ENCODE measurements at places on chromosomes 7 and 10.

DNA sequence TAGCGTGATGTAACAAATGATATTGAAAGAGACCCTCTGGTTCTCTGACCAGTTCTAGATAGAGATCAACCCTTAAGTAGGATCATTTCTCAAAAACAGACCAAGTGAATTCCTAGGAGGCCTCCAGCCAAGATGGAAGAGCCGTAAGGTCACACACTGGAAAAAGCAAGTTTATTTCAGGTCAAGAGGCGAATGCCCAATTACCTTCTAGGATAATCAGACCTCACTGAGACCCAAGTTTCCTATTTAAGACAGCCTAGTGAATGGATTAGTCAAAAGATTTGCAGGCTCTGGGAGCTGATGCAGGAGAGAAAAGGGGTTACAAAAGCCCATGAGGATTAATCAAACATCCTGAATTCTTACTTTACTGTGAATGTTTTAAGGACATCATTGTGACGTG is 486.1 kb upstream of the NRP1 start:
- DNase-seq = no peak

- DNase-seq = no peak
Observed at GRCh38 chr10:124028700-124029480, 64.5 kb downstream of the CHST15 start.

GRCh38 chr10:34311679-34312078 is 503.4 kb downstream of the PARD3 start:
- DNase-seq = no peak

- DNase-seq = no peak
Observed at GRCh38 chr7:143499743-143500348, 22.2 kb downstream of the TAS2R41 start.

DNA sequence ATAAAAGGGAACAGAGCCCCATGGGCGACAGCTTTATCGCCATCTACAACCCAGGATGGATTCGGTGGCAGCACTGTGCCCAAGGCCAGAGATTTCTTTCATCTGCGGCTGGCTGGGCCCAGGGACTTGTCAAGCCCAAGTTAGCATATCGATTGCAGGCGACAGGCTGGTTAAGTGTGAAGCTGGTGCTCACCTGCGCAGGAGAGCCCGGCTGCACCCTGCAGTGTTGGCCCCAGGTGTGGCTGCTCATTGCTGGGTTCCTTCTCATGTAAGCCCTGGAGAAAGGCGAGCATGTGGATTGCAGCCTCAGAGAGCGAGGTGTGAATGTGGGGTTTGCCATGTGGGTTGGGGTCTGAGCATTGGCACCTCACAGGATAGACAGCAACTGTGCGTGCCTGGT is 40.6 kb upstream of the LRRC4 start:
- DNase-seq = no peak

- no peak for DNase-seq
Observed at GRCh38 chr10:921471-922414, 9.8 kb downstream of the LARP4B start.

GRCh38 chr7:132112657-132113056 is 463.6 kb downstream of the PLXNA4 start:
- no peak for DNase-seq

All from prostate gland (tissue), 2 donors.